Ovary (tissue), 10 donors: ENCODE measurements at places on chromosomes 1 and 21.
A peak's percentile ranks its signal among the peaks of the same experiment; 100 is the strongest.

- no peak for DNase-seq
- H3K27me3 ChIP-seq, result no peaks in the 10 kb centered on the region
- no peak overlapping the region for H3K27ac ChIP-seq
- no peak overlapping the region for H3K4me3 ChIP-seq
These were observed 159.0 kb upstream of the GALNT2 start for GRCh38 chr1:229907884-229908638.

DNA sequence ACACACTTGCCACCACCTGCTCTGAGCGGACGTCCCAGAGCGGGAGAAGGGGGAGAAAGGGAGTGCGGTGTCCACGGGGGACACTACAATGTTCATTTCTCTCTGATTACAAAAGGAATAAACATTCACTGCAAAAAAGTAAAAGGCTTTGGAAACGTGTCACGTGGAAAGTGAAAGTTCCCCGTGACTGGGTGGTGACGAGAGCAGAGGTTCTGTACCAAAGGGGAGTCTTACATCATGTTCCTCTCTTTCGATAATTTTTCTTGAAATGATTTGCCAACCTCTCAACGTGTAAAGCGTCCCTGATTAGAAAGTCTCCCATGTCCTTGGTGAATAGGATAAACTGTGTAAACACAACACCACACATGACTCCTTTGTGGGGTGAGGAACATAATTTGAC, 22.0 kb upstream of the PRDM15 start:
- no peak overlapping the region for H3K27ac ChIP-seq
- no peak overlapping the region for H3K4me3 ChIP-seq
- H3K36me3 ChIP-seq, result no peaks in the 10 kb centered on the region
- no peaks in the 10 kb centered on the region for H3K27me3 ChIP-seq
- DNase-seq, result peak; percentile 79

GRCh38 chr1:13960375-13960987, 260.5 kb downstream of the PRDM2 start:
- no peak overlapping the region for H3K27ac ChIP-seq
- no peaks in the 10 kb centered on the region for H3K4me1 ChIP-seq
- DNase-seq, result peak; percentile 86

DNA sequence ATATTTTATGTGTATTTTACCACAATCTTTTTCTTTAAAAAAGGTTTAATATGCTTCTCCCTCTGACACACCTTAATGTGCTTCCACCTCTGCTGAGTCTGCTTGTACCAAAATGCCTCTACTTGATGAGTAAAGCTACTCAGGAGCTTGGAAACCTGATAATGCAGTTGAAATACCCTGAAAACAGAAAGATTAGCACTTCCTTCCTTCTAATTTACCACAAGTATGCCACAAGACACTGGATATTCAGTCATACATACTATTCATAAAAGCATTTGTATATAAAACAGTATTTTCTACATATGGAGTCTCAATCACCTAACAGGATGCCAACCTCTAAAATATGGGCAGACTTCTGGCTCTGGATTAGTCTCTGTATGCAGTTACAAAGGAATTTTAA, 55.0 kb downstream of the SLC35D1 start:
- H3K27ac ChIP-seq, result no peak overlapping the region
- H3K4me1 ChIP-seq, result no peaks in the 10 kb centered on the region
- no peak for DNase-seq
- H3K4me3 ChIP-seq, result no peak overlapping the region

- H3K27ac ChIP-seq, result no peak overlapping the region
- no peaks in the 10 kb centered on the region for H3K27me3 ChIP-seq
- H3K4me3 ChIP-seq, result no peak overlapping the region
These were observed 38.7 kb upstream of the CD55 start for GRCh38 chr1:207282496-207283380.

GRCh38 chr1:153827168-153827964, 52.2 kb downstream of the SLC27A3 start:
- H3K4me3 ChIP-seq, result no peak overlapping the region
- no peaks in the 10 kb centered on the region for H3K27me3 ChIP-seq
- H3K27ac ChIP-seq, result no peak overlapping the region
- DNase-seq, result no peak
- no peaks in the 10 kb centered on the region for H3K36me3 ChIP-seq

DNA sequence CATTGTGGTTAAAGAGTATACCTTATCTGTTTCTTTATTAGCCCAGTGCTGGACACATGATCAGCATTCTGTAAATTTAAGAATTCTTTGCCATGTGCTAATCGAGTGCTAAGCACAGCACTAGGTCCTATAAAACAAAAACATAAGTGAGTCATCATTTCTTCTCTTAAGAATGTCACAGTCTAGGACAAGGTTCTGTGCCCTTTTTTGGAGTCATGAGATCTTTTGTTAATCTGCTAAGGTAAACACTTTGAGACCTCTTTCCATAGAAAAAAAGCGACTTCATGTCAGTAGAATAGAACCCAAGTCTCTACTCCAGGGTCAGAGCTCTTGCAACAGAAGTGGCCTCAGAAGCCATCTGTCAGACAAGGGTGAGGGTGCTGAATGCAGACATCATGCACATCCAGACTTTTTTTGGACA, 70.0 kb upstream of the NFIA start:
- no peaks in the 10 kb centered on the region for H3K4me1 ChIP-seq
- DNase-seq, result no peak
- no peak overlapping the region for H3K27ac ChIP-seq
- H3K4me3 ChIP-seq, result no peak overlapping the region
- no peaks in the 10 kb centered on the region for H3K27me3 ChIP-seq

- H3K4me1 ChIP-seq, result peaks cover 3% of the 10 kb centered on the region
- H3K27ac ChIP-seq, result no peak overlapping the region
- H3K27me3 ChIP-seq, result no peaks in the 10 kb centered on the region
- no peaks in the 10 kb centered on the region for H3K36me3 ChIP-seq
These were observed 7.0 kb downstream of the PTCH2 start for GRCh38 chr1:44835738-44836675.

- H3K4me3 ChIP-seq, result no peak overlapping the region
- H3K36me3 ChIP-seq, result no peaks in the 10 kb centered on the region
- DNase-seq, result no peak
- H3K4me1 ChIP-seq, result no peaks in the 10 kb centered on the region
- no peaks in the 10 kb centered on the region for H3K27me3 ChIP-seq
- H3K27ac ChIP-seq, result no peak overlapping the region
These were observed 533.7 kb upstream of the DAB1 start for GRCh38 chr1:57957576-57957975.

- no peak overlapping the region for H3K4me3 ChIP-seq
- no peak for DNase-seq
- peaks cover 8% of the 10 kb centered on the region for H3K4me1 ChIP-seq
- H3K27ac ChIP-seq, result no peak overlapping the region
- H3K27me3 ChIP-seq, result no peaks in the 10 kb centered on the region
These were observed 15.5 kb downstream of the CNIH3 start for GRCh38 chr1:224631462-224632115.

- DNase-seq, result no peak
- H3K27me3 ChIP-seq, result no peaks in the 10 kb centered on the region
- H3K36me3 ChIP-seq, result no peaks in the 10 kb centered on the region
- no peak overlapping the region for H3K27ac ChIP-seq
These were observed 649.7 kb upstream of the NEGR1 start for GRCh38 chr1:72932025-72932424.

GRCh38 chr1:207054491-207054890, 1.4 kb downstream of the PFKFB2 start:
- no peak overlapping the region for H3K4me3 ChIP-seq
- peaks cover 7% of the 10 kb centered on the region for H3K4me1 ChIP-seq
- H3K36me3 ChIP-seq, result no peaks in the 10 kb centered on the region
- no peak for DNase-seq
- H3K27me3 ChIP-seq, result no peaks in the 10 kb centered on the region
- H3K27ac ChIP-seq, result no peak overlapping the region
